ENCODE measurements at places on chromosomes 3 and 15. TPM values are rescaled to one million over a fixed set of nuclear protein-coding genes. Genes with fewer than 3 reads are reported as not detected.

DNA sequence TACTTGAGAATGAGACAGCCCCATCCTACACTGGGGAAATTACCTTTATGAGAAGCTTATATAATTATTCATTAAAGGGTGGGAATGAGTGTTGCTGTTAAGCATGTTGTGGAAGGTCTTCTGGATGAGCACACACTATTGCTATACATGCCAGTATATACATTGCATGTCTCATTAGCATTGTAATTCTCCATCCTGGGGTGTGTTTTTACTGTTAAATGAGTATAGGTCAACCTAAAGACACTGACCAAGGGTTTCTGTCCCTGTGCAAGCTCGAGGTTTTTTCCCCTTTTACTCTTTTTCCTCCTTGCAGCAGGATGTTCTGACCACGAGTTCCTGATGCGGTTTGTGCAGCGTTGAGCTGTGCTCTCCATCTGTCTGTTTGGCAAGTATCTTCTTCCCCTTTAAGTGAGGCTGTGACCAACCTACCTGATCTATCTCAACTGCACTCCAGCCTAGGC lies 7.2 kb upstream of the IVD start:
- DNase-seq, result no peak

DNA sequence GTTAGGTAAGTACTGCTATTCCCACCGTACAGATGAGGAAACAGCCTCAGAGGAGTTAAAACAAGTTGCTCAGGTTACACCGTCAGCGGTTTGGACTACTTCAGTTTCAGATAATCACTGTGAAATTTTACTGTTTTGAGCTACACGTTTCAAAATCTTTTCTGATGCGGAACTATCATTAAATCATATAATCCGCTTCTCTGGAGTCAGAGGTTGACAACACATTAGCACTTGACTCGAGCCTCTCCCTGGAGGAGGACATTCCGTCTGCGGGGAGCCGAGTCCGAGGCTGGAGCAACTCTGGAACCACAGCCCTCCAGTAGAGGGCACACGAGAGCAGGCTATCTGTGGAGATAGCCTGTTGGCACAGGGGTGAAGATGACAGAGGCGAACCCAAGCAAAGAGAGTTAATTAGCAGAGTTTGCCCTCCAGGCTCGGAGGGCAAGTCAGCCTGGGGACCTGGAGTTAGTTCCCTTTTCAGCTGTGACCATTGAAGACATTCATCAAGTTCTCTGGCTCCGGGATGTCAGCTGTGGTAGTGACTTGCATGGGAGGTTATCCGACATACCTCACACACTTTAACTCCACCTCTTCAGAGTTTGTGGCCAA lies 131.2 kb downstream of the IGF1R start:
- DNase-seq, result peak; percentile 85

DNA sequence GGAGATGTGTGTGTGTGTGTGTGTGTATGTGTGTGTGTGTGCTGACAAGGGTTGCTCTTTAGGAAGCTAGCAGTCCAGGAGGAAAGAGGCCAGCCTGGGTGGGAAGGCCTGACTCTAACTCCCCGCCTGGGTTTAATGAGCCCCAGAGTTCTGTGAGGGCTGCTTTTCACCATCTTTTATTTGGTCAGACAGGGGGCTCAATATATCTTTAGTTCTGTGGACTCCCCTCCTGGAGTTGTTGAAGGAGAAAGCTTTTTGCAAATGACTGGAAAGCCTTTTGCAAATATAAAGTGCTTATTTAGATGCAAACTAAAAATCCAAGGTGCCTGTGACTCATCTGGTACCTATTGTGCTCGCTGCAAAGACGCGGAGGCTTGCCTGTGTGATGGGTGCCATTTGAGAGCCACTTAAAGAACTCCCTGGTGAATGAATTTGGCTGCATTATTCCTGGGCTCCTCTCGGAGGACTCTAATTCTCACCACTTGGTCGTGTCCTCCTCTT lies 24.5 kb downstream of the DRD3 start:
- no peak for DNase-seq

Gene CEMIP
- 11.1 TPM for total RNA-seq

All from ovary (tissue), 10 donors.